Kidney glomerular epithelial cell (primary cell): ENCODE measurements at places on chromosomes 1 and 21.

- DNase-seq, result no peak
These were observed 13.9 kb downstream of the CYP4A11 start for GRCh38 chr1:46927249-46927835.

GRCh38 chr1:178541829-178542553 is 29.1 kb downstream of the TEX35 start:
- DNase-seq, result peak; percentile 32

GRCh38 chr1:169289016-169289415 is 78.6 kb downstream of the NME7 start:
- DNase-seq, result peak; percentile 37

- DNase-seq, result no peak
These were observed 89.8 kb downstream of the EVI5 start for GRCh38 chr1:92695104-92695503.

- DNase-seq, result no peak
These were observed 8.4 kb upstream of the MRPS6 start for GRCh38 chr21:34065027-34065426.

DNA sequence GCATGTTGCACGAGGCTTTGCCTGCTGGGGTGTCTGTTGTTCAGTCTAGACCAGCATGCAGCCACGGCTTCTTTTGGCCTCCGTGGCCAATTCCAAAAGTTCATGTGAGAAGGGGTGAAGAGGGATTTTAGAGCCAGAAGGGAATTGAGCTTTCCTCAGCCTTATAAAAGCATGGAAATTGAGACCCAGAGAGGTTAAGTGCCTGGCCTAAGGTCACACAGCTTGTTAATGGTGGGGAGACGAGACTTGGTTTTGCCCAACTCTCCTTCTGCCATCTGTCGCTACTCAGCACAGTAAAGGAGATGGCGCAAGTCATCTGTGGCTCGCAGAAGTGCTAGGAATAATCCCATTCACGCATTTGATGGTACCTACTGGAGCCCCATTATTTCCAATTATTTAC is 25.7 kb downstream of the ZBTB18 start:
- no peak for DNase-seq

GRCh38 chr1:21655259-21655658 is 13.9 kb downstream of the RAP1GAP start:
- no peak for DNase-seq

DNA sequence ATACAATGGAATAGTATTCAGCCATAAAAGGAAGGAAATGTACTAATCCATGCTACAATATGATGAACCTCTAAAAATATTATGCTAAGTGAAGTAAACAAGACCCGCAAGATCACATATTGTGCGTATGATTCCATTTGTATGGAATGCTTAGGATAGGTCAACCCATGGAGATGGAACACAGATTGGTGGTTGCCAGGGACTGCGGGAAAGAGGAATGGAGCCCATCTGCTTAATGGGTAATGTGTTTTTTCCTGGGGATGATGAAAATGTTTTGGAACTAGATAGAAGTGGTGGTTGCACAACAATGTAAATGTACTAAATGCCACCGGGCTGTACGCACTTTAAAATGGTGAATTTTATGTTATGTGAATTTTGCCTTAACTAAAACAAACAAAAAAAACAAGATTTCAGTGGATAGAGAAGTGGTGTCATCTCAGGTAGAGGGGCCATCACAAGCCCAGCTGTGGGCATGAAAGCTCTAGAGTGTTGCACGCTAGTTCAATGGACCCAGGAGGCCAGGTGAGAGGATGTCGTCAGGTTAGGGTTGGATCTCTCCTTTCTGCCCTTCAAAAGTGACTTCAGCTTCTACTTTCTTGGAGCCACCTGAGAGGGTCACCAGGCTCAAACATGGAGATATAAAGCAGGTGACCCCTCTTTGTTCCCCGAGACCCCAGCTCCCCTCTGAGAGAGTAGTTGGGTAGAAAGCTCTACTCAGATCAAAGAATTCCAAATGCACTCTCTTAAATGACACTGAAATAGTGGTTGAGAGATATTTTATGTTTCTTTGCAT is 2.5 kb downstream of the C1orf115 start:
- DNase-seq, result no peak

- no peak for DNase-seq
These were observed 128.5 kb upstream of the GALNT2 start for GRCh38 chr1:229938551-229938950.

DNA sequence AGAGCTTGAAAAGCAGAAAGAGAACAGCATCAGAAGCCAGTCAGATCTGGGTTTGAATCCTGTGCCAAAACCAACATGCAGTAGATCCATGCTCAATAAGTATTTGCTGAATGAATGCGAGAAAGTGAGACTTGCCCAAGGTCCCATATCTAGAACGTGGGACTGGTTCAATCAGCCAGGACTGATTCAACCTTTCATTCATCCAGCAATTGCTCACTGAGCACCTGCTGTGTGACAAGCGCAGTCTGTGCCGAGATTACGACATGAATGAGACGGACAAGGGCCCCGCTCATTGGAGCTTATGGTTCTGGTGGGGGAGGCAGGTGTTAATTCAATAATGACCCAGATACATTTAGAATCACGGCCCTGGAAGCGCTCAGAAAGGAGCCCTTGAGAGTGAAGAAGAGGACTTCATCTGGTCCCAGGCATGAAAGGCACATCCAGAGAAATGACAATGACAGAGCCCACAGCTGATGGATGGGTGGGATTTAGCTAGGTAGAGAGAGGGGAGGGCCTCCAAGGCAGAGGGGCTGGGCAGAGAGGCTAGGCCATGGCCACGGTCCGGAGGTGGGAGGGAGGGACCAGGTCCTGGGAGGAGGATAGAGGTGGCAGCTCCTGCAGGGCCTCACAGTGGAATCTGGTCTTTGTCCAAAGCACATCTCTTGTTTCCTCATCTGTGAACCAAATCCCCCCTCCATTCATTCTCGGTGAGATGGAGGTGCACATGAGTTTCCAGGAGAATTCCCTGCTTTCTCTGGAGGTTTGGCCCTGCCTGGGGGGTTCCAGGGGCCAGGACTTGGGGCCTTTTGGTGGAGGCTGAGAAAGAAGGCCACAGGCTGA is 4.2 kb upstream of the FAM131C start:
- no peak for DNase-seq

DNA sequence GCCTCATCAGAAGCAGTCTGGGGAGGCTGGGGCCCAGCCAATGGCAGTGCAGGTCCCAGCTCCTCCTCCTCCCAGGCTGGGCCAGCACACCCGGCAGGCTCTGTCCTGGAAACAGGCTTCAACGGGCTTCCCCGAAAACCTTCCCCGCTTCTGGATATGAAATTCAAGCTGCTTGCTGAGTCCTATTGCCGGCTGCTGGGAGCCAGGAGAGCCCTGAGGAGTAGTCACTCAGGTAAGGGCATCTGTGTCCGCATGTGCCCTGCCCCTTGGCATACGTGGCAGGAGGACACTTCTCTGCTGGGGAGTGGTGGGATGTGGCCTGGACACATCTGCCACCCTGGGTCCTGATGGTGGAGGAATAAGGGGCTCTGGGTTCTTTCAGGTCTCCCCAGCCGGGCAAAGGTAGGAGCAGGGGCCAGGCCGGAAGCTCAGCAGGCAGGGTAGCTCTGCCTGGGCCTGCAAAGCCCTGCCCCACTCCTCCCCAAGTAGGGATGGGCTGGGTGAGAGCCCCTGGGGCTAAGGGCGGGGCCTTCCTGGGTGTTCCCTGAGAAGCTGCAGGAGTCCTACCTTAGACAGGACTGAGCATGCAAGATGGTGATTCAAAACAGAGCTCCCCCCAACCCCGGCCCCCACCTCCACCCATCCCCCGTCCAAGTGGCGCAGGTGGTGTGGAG is at the start of gene GJB5:
GJB5 (plus strand) TSS at position 84 of the 674 bp plus-strand sequence. CDS start 2,284 bp downstream, outside the sequence.
- DNase-seq, result no peak

GRCh38 chr1:224377676-224378006 is 21.0 kb downstream of the CNIH4 start:
- peak; percentile 36 for DNase-seq

- no peak for DNase-seq
These were observed 94.1 kb downstream of the GALNT2 start for GRCh38 chr1:230160957-230161771.

DNA sequence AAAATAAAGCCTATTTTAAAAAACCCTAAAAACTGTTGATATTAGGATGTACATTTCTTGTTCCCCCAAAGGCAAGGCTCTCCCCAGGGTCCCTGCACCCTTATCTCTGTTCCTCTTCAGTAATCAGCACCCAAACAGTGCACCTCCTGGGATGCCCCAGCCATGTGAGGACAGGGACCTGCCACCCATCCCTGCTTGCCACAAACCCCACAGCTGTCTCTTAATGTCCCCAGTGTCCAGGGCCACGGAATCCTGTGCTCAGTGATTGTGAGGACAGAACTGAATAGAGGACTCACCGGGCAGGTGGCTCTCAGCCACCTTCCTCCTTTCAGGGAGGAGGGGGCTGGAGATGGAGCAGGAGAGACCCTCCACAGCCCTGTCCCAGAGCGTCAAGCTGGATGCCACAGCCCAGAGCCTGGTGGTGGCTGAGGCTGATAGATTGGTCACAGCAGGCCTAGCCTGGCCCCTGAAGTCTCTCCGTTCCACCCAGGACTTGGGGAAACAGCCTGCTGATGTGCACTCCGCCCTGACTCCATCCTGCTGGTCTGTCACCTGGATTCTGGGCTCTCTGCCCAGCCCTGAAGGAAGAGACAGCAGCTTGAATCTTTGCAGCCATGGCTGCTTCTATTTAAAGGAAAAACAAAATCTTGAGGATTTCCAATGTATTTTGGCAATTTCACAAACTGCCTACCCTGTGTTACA is 23.1 kb downstream of the RNF187 start:
- no peak for DNase-seq

- DNase-seq, result no peak
These were observed 6.4 kb upstream of the GPR157 start for GRCh38 chr1:9135073-9135836.

- DNase-seq, result no peak
These were observed 211.9 kb upstream of the EDN2 start for GRCh38 chr1:41696381-41696780.

DNA sequence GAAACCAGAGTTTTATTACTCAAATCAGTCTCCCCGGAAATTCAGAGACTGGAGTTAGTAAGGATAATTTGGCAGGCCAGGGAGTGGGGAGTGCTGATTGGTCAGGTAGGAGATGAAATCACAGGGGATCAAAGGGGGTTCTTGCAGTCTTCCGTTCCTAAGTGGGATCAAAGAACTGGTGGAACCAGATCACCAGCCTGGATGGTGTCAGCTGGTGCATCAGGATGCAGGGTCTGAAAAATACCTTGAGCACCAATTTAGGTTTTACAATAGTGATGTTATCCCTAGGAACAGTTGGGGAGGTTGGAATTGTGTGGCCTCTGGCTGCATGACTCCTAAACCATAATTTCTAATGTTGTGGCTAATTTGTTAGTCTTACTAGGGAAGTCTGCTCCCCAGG is 1.4 kb upstream of the CD101 start:
- no peak for DNase-seq

DNA sequence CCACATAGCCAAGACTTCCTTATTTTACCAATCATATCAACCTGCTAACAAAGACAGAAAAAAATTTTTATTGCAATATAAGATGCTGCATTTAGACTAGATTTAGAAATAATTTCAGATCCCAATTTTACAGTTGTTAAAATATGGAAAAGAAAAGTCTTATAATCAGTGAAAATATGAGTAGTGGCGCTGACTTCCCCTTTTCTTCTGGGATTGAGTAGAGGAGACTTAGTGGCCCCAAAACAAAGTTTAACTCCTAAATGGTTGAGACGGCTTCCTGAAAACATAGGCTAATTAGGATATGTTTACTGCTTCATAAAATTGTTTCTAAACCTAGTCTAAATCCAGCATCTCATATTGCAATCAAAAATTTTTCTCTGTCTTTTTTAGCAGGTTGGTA is 68.4 kb downstream of the RAB3GAP2 start:
- DNase-seq, result no peak

DNA sequence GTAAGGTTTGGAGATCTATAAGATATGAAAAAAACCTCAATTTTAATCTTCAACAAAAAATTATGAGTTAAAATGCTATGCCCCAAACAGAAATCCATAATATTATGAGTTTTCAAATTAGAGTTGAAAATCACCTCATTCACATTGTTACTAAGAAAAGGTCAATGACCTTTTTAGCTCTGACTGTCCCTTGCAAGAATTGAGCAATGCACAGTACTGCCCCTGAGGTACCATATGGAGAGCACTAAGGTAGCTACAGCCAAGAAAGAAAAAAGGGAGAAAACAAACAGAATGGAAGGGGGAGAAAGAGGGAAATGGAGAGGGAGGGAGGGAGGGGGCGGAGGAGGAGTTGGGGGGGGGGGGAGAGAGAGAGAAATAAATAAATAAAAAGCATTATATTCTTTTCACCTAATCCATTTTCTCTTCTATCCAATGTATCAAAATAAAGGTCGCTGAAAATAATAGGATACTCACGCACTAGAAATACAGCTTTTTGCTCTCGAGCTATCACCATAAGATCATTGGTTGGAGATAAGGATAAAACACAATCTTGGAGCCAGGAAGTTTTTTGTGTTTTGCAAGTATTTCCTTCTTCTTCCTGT is 58.8 kb downstream of the RAB3GAP2 start:
- no peak for DNase-seq

DNA sequence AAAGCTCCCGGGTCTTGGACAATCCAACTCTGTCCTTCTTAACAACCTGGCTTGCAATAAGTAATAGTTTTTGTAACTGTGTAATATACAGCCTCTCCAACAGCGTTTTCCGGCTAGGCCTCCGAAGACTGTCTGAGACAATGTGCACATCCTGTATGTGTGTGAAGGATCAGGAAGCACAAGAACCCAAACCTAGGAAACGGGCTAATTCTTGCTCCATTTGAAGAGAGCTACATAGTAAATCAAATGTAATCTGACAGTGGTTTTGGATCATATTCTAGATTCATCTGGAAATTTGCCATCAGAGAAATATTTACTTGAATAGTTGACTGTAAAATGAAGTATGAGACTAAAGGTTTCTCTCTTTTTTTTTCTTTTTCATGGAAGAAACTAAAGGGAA is 1.2 kb downstream of the GPR52 start:
- DNase-seq, result no peak

DNA sequence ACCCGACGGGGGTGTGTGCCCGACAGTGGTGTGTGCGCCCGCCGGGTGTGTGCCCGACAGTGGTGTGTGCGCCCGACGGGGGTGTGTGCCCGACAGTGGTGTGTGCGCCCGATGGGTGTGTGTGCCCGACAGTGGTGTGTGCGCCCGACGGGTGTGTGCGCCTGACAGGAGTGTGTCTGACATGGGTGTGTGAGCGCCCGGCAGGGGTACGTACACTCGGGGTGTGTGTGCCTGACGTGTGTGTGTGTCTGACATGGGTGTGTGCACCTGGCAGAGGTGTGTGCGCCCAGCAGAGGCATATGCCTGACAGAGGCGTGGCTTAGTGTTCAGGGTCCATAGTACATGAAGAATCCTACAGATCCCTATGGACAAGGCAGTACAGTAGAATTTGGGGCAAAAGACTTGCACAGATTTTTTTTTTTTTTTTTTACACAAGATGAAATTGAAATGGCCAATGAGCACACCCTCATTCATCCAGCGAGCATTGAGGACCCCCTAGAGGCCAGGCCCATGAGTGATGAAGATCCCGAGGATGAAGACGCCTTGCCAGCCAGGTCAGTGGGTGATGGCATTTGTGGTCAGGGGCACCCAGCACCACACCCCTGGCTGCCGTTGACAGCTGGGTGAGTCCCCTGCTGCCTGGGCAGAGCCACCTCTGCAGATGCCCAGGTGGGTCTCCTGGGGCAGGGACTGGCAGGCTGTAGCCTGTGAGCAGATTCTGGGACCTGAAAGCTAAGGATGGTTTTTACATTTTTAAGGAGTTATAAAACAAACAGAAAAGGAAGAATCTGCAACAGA is 60.1 kb downstream of the ADARB1 start:
- no peak for DNase-seq
